ENCODE measurements at places on chromosomes 3 and 15.
A peak's percentile ranks its signal among the peaks of the same experiment; 100 is the strongest.

GRCh38 chr3:188689101-188689574, 482.6 kb upstream of the TPRG1 start:
- DNase-seq: peak; percentile 5

- DNase-seq: peak; percentile 56
Observed at GRCh38 chr15:57866149-57866736, 159.7 kb downstream of the POLR2M start.

GRCh38 chr15:73753250-73754130, at the start of gene INSYN1:
Gene INSYN1, minus strand, starts transcription at chr15:73753351. Its CDS starts 2,221 bp downstream, at chr15:73751130.
- DNase-seq: no peak

GRCh38 chr3:188929137-188929536, 242.6 kb upstream of the TPRG1 start:
- no peak for DNase-seq

DNA sequence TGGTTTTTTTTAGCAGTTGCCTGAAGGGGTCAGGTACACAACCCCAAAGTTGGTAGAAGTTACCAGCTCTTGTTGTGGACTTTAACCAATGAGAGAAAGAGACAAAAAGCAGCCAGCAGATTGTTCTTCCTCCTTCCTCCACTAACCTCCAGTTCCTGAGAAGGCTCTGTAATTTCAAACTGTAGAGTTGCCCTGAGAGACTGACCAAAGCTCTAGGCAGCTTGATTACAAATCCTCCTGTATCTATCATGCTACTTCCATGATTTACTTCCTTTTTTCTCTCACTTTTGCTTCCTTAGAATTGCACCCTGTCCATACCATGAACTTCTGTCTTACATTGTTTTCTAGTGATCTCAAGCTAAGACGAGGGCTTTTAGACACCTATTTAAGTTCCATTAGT, 29.2 kb downstream of the NSUN3 start:
- DNase-seq: no peak

Data from NCI-H460 (cell line).